Mesothelial cell of epicardium (in vitro differentiated cells): ENCODE measurements at places on chromosomes 6 and 20.

GRCh38 chr6:133590814-133591213 is 298.1 kb upstream of the TCF21 start:
- no peak for DNase-seq

DNA sequence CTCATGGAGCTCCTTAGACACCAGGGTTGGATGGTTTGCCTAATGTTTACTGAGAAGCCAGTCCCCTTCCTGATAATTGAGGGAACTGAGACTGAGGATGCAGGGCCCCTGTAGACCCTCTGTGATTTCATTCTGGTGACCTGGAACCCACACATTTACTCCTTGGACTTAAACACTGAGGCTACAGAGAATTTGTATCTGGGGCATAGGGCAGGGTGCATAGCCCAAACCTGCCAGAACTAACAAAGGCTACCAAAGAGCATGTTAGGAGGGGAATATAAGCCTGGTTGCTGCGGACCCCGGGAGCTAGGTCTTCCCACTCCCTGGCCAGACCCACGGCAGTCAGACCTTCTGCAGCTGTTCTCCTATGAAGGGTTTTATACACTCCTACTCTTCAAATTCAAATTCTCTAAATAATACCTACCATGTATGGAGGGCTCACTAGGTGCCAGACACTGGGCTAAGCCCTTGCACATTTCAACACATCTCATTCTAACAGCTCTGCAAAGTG is 19.7 kb downstream of the DAAM2 start:
- DNase-seq, result no peak

- no peak for DNase-seq
Measured at GRCh38 chr6:71043902-71044301, 87.0 kb upstream of the B3GAT2 start.

- DNase-seq, result no peak
Measured at GRCh38 chr20:49394264-49394663, 88.2 kb downstream of the KCNB1 start.

- no peak for DNase-seq
Measured at GRCh38 chr6:13696226-13696625, 15.4 kb downstream of the RANBP9 start.

GRCh38 chr6:105452924-105453756 is 50.3 kb upstream of the PREP start:
- DNase-seq, result no peak

GRCh38 chr20:35502352-35502751 is 27.1 kb downstream of the C20orf173 start:
- no peak for DNase-seq

DNA sequence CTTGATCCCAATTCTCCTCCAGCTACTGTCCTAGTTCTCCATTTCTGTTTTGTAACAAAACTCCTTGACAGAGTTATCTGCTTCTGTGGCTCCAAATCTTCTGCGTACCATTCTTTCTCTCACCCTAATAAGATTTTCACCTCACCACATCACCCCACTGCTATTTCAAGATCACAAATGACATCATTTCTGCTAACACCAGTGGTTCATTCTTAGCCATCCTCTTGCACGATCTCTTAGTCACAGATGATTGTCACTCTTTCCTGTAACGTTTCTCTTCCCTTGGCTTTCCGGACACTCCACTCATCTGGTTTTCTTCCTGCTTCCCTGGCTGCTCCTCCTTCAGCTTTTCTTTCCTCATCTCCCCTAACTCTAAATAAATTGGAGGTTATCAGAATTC is 56.8 kb upstream of the FABP7 start:
- no peak for DNase-seq

GRCh38 chr20:23024701-23025100 is 10.4 kb upstream of the SSTR4 start:
- no peak for DNase-seq

DNA sequence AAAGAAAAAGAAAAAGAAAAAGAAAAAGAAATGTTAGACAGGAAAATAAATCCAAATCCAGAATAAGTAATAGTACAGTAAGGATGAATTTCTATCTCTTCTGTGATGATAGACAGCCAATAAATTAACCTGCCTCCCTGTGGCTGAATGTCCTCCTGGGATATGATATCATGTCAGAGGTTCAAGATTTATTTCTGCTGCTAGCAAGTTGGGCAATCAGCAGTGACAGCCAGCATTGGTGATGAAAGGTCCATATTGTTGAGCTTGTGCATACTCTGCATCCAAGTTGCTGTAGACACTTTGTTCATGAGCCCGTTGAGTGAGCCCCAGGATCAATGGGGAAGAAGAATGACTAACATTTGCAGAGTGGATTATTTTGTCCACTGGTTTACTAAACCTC is 44.9 kb upstream of the CEP85L start:
- DNase-seq, result no peak

DNA sequence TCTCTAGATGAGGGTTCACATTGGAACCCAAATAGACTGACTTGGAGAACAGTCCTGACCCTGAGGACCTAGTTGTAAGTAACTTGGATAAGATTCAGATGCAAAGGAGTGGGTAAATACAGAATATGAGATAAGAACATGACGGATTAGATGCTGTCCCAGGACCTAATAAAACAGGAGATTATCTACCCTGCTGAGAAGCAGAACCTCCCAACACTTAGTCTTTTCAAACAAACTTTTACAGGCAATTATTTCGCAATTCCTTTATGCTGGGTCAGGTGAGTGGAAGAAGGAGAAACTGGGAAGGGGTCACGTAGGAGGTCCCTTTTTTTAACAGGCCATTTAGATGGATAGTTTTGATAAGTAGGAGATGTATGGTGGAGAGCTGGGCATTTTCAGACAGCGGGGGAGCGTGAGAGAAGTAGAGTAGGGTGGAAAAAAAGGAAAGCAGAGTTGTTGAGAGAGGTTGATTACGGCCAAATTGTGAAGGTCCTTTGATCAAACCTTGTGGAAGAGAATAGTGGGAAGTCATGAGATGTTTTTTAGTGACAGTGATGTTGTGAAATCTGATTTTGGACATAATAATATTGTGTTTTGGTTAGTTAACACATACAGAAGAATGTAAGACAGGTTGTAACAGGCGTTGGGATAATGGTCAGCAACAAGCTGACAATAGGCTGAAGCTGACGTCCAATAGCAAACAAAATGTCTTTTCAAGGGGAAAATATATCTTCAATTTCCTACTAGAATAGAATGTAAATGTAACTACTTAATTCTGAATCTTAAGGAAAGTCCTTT is 32.8 kb downstream of the FAM83B start:
- no peak for DNase-seq

DNA sequence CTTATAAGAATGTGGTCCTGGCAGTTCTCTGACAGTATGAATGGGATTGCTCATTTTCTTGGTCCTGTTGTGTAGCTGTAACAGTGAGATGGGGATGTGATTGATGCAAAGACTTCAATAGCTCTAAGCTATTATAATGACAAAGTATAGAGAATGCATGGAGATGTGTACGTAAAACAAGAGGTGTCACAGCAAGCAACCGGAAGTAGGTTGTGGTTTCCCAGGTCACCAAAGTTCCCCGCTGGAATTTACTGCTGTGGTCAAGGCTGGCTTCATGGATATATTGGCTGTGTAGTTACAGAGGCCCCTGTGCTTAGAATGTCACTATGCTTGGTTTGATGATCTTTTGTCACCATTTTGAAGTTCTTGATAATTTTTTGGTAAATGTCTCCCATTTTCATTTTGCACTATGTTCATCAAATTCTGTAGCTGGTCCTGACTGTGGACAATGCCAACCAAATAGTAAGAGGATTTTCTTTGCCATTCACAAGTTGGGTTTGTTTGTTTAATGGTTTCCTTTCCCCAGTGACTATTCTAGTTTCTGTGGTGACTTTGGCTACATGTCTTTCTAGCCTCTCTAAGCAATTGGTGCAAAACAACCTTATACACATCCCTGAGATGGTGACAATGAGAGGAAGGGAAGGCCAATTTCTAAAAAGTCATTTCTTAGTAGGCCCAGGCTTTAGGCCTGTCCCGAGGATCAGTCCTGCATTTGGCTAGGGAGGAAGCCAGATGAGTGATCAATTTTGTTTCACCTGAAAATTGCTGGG is 10.5 kb downstream of the DNAH8 start:
- no peak for DNase-seq

DNA sequence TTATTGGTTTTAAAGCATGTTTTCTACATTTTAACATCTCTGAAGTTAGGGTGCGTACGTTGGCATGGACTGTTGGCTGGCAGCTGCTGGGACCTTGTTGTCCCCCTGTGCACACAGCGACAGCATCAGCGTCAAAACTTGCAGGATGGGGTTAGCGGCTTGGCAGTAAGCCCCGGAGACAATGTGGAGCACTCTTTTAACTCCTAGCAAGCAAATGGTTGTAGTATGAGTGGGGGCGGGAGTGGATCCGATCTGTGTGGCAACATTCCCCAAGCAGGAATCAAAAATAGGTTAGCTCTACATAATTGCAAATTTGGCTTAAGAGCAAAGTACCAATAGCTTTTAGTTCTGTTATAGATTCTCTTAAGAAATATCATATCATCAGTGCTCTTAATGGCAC is 70.1 kb downstream of the NRN1 start:
- no peak for DNase-seq

DNA sequence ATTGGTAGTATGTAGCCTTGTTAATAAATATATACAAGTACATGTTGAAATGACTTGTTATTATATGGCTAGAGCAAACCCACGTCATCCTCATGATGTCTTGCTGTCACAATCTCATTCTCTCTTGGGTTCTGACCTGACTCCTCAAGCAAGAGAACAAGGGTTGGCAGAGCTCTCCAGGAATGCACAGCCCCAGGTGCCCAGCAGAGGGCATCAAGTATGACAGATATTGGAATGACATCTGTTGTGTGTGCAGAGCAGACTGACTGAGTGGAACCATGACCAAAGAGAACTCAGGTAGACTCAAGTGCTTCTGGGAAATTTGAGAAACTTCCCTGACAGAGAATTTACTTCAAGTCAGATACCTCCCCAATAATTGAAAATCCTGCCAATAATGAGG is 90.6 kb downstream of the PAX1 start:
- no peak for DNase-seq

DNA sequence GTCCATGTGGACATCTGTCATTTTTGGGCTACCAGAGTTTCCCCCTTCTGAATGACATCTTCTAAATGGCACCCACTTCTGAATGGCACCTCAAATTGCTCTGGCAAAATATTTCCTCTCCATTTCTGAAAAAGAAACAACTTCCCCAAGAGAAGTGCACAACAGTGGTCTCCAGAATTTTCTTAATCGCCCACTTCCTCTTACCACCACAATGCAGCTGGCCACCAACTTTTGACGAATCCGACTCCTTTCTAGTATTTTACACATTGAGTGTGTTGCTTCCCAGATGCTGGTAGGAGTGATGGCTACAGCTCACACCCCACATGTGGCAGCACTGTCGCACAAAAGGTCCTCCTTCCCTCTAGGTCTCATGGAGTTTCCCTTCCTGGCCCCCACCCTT is 216.1 kb downstream of the FOXA2 start:
- no peak for DNase-seq

DNA sequence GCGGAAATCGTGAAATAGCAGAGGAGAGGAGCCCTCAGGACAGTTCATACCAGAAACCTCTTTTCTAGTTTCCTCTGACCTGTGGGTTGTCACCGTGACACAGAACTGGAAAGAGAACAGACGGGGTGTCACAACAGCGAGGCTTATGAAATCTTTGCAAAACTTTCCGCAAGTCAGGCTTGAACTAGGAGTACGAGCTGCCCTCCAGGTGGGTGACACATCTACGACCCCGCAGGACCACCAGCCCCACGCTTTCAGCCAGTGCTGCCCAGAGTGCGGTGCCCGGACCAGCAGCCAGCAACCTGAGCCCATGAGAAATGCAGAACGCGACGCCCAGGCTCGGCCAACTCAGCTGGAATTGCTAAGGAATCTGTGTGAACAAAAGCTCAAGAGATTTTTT is 30.8 kb downstream of the WRNIP1 start:
- no peak for DNase-seq

DNA sequence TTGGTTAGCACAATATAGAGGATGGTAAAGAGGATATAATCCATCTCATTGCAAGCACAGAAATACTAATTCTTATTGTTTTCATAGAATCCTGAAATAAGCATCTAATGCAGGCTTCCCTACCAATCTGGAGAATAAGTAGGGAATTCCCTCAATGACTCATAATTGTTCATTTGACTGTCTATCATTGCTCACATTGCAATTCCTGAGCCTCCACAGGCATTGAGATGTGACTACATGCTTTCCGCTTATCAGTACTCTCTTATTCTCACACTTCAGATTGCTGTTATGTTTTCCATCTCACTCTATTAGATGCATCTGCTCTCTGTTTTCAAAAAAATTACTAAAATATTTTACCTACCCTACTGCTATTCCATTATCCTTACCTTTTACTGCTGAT is 216.2 kb upstream of the PRSS16 start:
- DNase-seq, result no peak

GRCh38 chr20:62430311-62430853 is 3.0 kb upstream of the RBBP8NL start:
- DNase-seq, result no peak

- no peak for DNase-seq
Measured at GRCh38 chr6:134870677-134871498, 79.0 kb downstream of the ALDH8A1 start.

- no peak for DNase-seq
Measured at GRCh38 chr20:3175270-3175669, 1.9 kb upstream of the LZTS3 start.

- no peak for DNase-seq
Measured at GRCh38 chr6:73969971-73970970, 274.3 kb downstream of the CD109 start.

DNA sequence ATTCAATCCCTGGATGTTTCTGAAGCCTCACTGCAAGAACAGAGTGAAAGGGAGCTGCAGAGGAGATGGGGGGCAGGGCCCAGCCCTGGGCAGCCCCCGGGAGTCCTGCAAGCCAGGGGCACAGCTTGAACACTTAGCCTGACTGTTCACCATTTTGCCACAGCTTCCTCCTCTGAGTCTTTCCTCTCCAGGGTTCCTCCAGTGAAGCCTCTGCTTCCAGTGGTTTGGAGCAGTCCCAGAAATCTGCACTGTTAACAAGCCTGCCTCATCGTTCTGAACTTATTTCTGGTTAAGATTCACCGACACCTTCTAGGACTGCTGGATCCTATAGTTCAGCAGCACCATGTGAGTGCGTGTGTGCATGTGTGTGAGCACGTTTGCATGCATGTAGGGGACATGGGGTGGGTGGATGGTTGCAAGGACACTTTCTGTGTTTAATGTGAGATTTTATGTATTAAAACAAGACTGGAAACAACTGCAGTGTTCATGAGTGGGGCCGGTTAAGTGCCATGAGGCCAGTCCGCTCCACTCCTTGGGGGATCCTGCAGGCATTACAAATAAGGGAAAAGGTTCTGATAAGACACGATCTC is 24.6 kb downstream of the CEBPB start:
- DNase-seq, result no peak

DNA sequence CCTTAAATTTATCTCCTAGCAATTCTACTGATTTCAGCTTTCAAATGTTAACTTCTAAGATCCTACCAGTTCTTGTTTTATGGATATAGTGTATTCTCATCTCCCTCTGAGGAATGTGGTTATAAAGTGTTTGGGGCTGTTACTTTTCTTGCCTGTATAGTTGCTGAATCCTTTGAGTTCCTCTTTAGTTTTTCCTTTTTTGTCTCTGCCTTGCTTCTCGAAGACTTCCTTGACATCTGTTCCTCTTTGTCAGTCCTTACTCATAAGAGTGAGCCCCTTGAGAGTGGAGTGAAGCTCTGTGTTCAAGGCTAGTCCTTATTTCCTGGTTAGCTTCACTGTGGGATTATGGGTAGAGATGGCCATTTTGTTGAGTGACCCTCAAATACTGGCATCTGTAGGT is 84.6 kb downstream of the ELOVL4 start:
- no peak for DNase-seq
